ENCODE measurements at places on chromosomes 3 and 15.

DNA sequence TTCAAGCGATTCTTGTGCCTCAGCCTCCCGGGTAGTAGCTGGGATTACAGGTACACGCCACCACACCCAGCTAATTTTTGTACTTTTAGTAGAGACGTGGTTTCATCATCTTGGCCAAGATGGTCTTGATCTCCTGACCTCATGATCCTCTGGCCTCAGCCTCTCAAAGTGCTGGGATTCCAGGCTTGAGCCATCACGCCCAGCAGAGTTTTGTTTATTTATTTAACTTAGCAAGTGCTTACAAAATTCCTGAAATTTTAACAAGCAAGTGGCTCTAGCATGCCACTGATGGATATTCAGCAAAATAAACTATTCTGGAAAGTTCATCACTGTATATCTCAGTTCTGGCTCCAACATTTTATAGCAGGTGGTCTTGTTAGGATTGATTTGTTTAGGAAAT is 585.9 kb downstream of the OTOL1 start:
- no peak for DNase-seq

- no peak for DNase-seq
These were observed 90.0 kb downstream of the GAP43 start for GRCh38 chr3:115713284-115713683.

- no peak for DNase-seq
These were observed 50.3 kb downstream of the SYNPR start for GRCh38 chr3:63328365-63328764.

DNA sequence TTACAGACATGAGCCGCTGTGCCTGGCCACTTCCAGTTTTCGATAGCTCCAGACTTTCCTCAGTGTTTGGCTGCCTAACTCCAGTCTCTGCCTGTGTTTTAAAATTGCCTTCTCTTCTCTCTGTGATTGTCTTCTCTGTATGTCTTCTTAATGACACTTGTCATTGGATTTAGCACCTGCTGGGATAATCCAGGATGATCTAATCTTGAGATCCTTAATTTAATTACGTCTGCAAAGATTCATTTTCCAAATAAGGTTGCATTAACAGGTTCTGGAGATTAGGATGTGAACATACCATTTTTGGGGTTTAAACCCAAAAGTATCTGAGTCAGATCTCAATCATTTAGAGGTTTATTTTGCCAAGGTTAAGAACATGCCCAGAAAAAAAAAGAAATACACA is 222.2 kb upstream of the PDZRN3 start:
- no peak for DNase-seq

DNA sequence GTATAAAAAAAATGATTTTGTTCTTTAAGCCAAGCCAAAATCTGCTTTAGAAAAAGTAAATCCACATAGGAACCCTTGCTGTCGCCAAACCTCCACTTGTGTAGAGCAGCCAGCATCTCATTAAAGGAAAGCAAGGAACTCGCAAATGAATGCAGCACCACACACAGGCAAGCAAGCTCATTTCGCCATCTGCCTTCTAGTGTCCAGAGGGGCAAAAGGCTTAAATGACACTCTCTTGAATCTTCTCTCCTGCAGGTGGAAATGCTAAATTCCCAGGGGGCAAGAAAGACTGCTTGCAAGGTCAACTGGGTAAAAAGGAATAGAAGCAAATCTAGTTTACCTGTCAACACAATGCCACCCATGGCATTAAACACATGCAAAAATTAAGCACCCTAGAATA is 2.4 kb downstream of the MB21D2 start:
- DNase-seq, result no peak

DNA sequence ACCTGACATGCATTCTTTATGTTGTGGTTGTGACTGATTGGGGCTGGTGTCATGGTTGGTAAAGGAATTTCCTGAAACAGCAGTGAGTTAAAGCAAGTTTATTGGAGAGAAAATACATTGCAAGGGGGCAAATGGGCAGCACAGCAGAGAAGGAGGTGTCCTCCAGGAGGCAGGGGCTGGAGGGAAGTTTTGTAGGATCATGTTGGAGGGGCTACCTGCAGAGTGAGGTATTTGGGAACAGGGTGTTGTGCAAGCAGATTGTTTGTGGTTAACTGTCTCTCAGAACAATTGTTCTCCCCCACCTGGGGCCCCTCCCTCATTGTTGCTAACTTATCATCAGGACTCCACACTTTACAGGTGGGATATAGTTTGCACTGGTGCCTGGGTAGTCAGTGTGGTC is 196.0 kb downstream of the NSUN3 start:
- no peak for DNase-seq

- no peak for DNase-seq
These were observed 1.1 kb upstream of the ST6GAL1 start for GRCh38 chr3:186929186-186929585.

DNA sequence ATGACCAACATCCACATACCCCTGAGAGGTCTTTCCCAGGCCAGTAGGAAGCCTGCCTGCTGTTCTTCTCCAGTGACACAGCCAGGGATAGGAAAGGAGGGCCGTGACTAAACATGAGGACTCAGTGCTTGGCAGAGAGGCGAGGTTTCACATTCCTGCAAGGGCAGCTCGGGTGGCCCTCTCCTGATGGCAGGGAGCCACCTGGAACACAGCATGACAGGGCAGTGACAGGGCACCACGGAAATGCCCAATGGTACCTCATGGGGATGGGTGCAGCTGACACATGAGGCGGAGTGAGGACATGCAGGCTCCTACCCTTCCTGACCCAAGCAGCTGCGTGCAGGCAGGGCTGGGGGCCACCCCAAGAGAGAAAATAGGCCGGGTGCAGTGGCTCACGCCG is 7.4 kb upstream of the TGM5 start:
- DNase-seq, result no peak

DNA sequence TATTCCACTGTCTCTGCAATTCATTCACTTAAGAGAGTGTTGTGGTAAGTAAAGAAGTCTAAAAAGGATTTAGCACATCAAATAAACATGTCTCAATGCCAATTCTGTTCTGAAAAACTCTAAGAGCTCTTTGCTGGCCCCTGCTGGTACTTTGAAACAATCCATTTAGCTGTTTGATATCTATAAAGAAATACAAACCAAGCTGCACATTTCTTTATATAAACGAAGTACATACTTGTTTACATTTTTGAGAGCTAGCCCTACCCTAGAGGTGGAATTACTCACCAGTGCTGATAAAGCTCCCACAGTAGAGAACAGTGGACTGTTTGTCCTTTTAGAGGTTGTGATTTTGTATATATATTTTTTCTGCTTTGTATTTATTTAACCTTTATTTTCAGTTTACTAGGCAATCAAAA is 75.5 kb downstream of the NEDD4 start:
- no peak for DNase-seq

GRCh38 chr15:43493703-43494472 is 932 bp upstream of the TP53BP1 start:
- DNase-seq, result no peak

- no peak for DNase-seq
These were observed 18.4 kb downstream of the SPATA12 start for GRCh38 chr3:57078635-57079473.

GRCh38 chr3:61946570-61947324 is 385.4 kb downstream of the PTPRG start:
- no peak for DNase-seq

- DNase-seq, result no peak
These were observed 90.6 kb downstream of the MYO5A start for GRCh38 chr15:52438047-52438446.

GRCh38 chr3:194097141-194097882 is 38.6 kb upstream of the HES1 start:
- no peak for DNase-seq

DNA sequence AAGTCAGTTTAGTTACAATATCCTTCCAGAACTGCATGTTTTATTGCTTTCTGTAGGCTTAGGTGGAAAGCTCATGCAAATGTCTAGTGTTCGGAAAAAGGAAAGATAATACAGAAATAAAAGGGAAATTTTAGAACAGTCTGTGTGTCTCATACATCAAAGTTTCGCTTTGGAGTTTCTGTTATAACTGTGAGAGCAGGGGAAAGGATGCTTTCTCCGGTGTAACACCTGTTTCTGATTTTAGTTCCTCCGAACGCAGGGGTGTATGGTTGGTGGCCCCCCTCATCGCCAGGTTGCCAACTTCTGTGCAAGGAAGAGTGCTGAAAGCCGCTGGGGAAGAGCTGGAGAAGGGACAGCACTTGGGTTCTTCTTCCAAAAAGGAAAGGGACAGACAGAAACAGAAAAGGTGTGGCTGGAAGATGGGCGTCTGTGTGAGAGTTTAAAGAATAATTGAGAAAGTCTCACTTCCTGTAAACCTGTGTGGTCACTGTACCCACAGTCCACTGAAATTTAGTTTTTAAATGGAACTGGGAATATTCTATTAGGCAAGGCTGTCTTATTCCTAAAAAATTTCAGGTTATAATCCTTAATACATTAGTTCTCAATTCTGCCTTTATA is 6.7 kb downstream of the P2RY12 start:
- DNase-seq, result no peak

DNA sequence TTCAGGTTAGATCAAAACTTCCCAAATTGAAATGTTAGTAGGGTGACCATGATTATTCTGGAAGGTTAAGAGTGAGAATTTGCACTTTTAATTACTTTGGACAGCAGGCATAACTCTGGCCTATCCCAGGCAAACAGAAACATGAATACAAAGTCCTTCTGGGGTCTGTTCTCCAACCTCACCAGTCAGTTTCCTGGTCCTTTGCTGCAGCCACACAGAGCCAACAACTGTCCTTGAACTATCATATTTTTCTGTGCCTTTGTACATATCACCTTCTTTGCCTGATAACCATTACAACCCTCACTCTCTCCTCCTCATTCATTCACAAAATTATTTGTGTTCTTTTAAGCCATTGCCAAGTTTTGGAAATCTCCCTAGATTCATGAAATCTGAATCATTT is 126.0 kb upstream of the GBE1 start:
- DNase-seq, result no peak

- DNase-seq, result no peak
These were observed 84.6 kb downstream of the MAGI1 start for GRCh38 chr3:65953881-65954733.

GRCh38 chr15:89836267-89837133 is 21.8 kb upstream of the ANPEP start:
- no peak for DNase-seq

DNA sequence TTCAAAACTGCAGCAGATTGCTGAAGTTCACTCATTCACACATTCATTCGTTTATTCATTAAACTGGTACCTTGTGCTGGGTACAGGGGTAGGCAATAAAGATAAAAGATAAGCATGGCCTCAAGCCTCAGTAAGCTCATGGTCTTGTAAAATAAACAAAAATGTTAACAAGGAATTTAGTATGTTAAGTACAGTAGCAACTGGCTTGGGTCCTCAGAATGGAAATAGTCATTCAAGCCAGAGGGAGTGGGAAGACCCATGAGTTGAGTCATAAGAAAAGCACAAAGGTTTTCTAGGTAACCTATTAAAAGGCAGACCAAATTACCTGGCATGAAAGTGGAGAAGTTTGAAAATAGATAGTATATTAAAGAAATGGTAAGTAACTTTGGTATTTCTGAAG is 163.3 kb downstream of the CDIN1 start:
- no peak for DNase-seq

- DNase-seq, result no peak
These were observed 11.9 kb downstream of the CA12 start for GRCh38 chr15:63369781-63370180.

DNA sequence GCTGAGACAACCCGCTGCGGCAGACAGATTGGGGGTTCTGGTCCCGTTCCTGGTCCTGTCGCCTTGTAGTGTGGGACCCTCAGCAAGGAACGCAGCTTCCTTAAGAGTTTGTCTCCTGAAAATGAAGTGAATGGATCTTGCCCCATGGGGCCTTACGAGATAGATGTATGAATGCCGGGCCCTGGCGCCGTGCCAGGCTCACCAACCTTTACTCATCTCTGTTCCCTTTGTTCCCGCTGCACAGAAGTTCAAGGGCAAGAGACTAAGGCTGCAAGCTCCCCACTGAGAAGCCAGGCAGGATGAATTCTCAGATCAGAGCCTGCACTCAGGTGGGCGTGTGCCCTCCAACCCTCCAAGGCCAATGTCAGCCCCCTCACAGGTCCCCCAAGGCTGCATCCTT is 162.7 kb upstream of the IQSEC1 start:
- no peak for DNase-seq

DNA sequence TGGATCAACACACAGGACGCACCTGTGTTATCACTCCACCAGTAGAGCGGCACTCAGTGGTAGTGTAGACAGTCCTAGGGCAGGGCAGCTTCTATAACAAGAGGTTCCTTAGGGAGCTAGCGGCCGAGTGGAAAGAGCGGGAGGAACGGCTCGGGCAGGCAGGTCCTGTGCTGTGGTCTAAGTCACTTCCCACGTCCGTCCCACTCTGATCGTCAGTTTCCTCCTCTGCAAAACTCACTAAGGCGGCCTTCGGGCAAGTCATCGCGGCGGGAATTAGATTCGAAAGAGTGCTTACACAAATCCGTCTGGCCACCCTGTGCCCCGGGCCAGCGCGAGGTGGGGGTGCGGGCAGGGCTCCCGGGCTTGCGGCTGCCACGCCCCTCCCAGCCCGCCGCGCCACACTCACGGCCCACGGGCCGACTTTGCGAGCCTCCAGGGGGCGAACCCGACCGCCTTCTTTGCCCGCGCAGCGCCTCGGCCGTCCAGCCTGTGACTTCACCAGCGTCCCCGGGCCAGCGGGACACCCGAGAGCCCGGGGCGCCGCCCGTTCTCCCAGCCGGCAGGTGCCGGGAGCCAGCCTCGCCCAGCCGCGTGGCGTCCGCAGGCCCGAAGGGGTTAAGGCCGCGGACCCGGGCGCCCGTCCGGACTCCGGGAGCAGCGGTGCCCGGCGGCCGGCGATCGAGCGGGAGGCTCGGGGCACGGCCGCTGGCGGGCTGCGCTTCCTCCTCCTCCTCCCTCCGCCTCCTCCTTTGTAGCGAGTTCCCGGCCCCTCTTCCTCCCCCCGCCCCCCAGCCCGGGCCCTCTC is 416 bp upstream of the CORO2B start:
- DNase-seq, result no peak

DNA sequence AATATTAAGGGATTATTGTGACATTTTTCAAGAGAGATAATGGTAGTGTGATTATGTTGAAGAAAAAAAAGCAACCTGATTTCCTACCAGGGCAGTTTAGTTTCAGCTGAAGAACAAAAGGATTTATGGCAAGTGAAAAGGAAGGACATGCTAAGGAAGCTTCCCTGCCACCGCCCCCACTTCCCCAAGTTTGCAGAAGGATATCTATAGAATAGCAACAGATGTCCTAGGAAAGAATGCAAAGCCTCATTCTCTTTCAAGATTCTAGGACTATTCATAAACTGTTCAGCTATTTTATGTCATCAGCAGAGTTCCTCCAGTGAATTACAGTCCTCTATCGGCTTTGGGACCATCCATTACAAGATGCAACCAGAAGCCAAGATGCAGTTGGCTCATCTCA is 160.8 kb downstream of the SATB1 start:
- DNase-seq, result no peak

DNA sequence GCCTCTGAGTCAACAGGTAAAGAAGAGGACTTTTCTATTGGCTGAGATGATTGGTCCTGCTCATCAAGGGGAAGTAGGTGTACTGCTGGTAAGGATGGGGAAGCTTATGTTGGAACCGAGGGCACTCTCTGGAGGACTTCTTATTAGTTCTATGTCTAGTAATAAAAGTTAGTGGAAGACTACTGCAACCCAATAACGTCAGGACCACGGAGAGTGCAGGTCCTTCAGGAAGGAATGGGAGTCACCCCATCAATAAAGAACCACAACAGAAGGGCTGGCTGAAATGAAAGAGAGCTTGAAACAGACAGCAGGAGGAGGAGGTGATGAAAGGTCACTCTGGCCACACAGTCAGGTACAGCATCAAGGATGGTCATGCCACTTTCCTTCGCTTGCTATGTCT is 68.8 kb upstream of the PRR23E start:
- no peak for DNase-seq

All from activated T-cell treated with anti-CD3 and anti-CD28 coated beads for 1 hour (primary cell).